Esophagus squamous epithelium (tissue), 5 donors: ENCODE measurements at places on chromosomes 5 and 9. TPM values are rescaled to one million over a fixed set of nuclear protein-coding genes. Genes with fewer than 3 reads are reported as not detected.

The TEX10 gene
- 19.8 TPM for total RNA-seq

DNA sequence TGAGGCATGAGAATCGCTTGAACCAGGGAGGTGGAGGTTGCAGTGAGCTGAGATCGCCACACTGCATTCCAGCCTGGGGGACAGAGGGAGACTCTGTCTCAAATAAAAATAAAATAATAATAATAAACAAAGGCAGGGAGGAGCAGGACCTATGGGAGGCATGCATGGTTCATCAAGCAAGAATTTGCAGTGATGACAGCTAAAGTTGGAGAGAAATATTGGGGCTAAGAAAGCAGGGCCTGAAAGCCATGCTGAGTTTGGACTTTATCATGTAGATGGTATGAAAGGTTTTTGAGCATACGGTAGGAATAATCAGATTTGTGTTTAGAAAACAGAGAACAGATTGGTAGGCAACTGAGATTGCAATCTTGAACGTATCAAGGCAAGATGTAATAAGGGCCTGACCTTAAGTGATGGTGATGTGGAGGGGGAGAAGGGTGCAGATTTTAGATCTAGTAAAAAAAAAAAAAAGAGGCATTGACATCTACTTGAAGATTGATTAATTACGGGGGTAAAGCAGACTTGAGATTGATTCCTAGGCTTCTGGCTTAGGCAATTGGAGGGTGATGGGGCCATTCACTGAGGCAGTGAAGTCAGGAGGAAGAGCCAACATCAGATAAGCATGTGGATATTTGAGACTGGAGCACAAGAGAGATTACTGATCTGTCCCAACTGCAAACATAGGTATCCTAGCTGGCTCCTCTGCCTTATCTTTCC lies 50.7 kb downstream of the CFAP95 start:
- no peak for DNase-seq

DNA sequence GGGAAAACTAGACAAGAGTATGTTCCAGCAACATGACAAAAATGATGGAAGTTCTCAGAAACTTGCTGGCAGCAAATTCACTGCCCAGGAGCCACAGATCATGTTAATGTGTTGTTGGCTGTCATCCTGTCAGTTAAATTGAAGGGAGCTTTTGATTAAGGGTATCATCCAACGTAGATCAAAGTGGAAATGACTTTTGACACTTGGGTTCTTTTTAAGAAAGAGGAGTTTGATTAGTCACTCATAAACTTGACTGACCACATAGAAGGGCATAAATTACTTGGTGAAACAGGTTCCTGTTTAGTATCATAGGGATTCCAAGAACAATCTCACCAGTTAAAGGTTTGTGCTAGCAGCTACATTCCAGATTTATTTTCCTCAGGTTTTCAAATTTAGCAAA lies 288.7 kb downstream of the CSNK1G3 start:
- no peak for DNase-seq

The C5orf58 gene
- total RNA-seq = not detected

GRCh38 chr5:108769352-108769751 lies 21.7 kb downstream of the FER start:
- no peak for DNase-seq

The NIPAL4 gene
- 33.7 TPM for total RNA-seq

- no peak for DNase-seq
Measured at GRCh38 chr5:56085193-56085592, 90.4 kb upstream of the IL6ST start.

DNA sequence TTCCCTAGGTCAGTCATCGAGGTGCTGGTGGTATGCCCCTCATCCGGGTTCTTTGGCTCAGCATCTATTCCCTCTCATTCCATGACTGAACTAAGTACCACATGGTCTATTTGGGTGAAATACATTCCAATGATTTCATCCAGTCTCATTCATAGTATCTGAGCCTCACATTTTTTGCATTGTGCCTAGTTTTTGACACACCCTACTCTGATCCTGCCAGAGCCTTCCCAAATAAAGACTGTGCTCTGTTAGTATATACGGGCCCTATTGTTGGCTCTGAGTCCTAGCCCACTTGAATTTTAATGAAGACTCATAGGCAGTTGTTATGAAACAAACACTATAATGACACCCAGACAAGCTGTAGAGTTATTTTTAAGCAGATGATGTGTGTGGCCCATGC lies 740.7 kb downstream of the CETN3 start:
- no peak for DNase-seq

GRCh38 chr9:135796784-135797485 lies 95.0 kb downstream of the KCNT1 start:
- DNase-seq = no peak

GRCh38 chr5:59245198-59245597 lies 648.3 kb downstream of the PDE4D start:
- DNase-seq = no peak

- DNase-seq = no peak
Measured at GRCh38 chr5:98330871-98331270, 442.6 kb upstream of the RGMB start.

- DNase-seq = no peak
Measured at GRCh38 chr5:109126481-109126880, 283.3 kb downstream of the PJA2 start.

The ZBTB26 gene
- 6.5 TPM for total RNA-seq

- no peak for DNase-seq
Measured at GRCh38 chr9:129437626-129438323, 183.1 kb downstream of the C9orf50 start.
